ENCODE measurements at places on chromosomes 6 and 20. TPM values are rescaled to one million over a fixed set of nuclear protein-coding genes. Genes with fewer than 3 reads are reported as not detected.

ADAM33 gene
- 0.79 TPM for total RNA-seq

RAET1L gene
- 27.2 TPM for total RNA-seq

ACTL10 gene
- total RNA-seq, result 3.2 TPM

HAO1 gene
- not detected for total RNA-seq

HFE gene
- total RNA-seq, result 8.0 TPM

All from airway epithelial cell (primary cell).